ENCODE measurements at places on chromosomes 16 and 17. TPM values are rescaled to one million over a fixed set of nuclear protein-coding genes. Genes with fewer than 3 reads are reported as not detected.

Gene KCNAB3
- total RNA-seq: 19.9 TPM

Gene RNF112
- 1.2 TPM for total RNA-seq

Gene PNMT
- total RNA-seq: 0.84 TPM

Gene INCA1
- 0.86 TPM for total RNA-seq

Gene EMP2
- 23.4 TPM for total RNA-seq

Gene LRRC36
- total RNA-seq: not detected

Gene C17orf50
- total RNA-seq: 0.23 TPM

Gene NPIPB13
- 11.2 TPM for total RNA-seq

Gene ZPBP2
- not detected for total RNA-seq

Gene RRAD
- total RNA-seq: 0.54 TPM

Gene CHTF18
- total RNA-seq: 169 TPM

Gene HSD17B1
- total RNA-seq: 1.2 TPM

- DNase-seq: no peak
Observed at GRCh38 chr16:71931001-71931400, 35.7 kb downstream of the IST1 start.

- peak; percentile 2 for DNase-seq
Observed at GRCh38 chr16:83356266-83356665, 451.5 kb upstream of the HSBP1 start.

DNA sequence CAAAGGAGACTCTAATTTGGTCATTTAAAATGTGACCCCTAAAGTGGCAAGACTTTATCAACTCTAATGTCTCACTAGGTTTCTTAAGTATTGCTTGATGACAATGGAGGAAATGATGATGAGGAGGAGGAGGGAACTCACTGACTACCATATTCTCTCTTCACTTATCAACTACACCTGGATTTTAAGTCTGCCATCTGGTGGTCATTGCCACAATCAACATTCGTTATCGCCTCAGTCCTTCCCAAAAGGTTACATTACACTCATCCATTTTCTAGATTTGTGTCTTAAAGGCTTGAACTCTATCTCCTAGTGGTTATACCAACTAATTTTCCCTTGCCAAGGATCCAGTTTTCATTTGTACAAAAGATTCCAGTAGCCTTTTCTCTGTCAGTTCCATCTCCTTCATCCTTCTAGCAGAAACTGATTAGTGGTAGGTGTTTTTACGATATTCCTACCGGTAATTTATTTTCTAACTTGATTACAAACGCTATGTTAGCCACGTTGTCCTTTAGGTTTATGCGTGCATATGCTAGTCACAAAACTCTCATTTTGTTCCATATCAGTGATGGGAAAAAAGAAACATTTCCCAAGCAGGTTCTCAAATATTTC, 114.6 kb upstream of the NOG start:
- no peak for DNase-seq

- DNase-seq: no peak
Observed at GRCh38 chr17:76390003-76390421, 5.6 kb downstream of the SPHK1 start.

GRCh38 chr16:84111525-84111924, 5.2 kb downstream of the MBTPS1 start:
- no peak for DNase-seq

DNA sequence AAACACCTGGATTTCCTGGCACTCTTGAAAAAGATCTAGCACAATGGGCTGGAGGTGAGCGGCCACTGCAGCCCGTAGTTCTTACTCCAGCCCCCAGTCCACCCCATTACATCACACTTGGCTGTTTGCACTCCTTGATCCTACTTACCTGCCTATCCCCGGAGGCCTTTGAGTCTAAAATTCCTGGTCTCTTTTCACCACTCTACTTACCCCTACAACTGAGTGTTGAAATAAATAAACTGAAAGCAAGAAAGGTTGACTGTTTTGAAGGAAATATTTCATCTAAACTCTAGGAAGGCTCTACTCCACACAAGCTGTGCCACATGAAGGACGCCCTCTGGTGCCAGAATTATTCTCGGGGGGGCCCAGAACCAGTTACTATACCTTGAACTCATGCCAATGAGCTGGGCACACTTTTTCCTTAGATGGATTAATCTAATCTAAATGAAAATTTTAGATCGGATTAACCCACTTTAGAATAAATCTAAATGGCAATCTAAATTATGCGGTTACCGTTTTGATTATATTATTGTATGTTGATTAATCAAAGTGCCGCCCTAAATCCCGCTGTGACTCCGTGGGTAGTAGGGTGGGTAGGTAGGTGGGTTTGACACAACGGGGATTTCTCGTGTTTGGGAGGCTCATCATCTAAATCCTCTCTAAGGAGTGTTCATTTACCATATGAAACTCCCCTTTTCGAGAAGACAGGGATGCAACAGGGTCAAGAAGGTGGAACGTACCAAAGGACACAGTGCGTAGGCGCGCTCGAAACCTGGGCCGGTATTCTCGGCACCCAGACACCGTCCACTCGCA, 651 bp upstream of the EIF1 start:
- DNase-seq: no peak

DNA sequence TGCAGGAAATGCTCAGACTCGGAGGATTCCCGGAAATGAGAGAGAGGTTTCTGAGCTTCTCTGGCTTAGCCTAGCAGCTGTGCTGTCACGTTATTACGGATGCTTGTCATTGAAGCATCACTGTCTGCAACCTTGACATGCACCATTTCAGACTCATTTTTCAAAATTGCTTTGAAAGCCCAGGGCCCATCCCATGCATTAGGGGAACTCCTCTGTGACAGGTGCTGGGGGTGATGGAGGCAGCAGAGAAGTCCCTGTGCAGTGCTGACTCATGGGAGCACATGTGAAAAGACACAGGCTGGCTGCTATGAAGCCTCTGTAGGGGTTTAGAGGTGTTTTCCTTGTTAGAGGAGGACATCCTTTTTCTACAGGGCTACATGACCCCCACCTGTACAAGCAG, 214.0 kb upstream of the MPHOSPH6 start:
- DNase-seq: no peak

- DNase-seq: no peak
Observed at GRCh38 chr17:74380086-74380958, 13.0 kb downstream of the GPR142 start.

DNA sequence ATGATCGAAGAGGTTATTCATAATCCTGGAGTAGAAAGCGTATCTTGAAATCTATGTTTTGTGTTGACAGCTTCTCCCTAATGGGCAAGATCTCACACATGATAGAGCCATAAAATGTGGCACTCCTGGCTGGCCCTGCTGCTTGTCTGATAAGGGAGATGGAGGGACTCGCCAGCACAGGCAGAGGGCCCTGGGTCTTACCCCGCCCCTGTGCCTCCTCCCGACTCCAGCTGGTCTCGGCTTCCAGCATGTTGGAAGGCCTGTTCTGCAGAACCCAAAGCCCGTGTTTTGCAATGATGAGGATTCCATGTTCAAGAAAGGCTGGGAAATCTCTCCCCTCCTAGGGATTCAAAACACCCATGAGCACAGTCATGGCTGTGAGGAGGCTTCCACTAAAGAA, 106.7 kb upstream of the SDK2 start:
- DNase-seq: no peak

DNA sequence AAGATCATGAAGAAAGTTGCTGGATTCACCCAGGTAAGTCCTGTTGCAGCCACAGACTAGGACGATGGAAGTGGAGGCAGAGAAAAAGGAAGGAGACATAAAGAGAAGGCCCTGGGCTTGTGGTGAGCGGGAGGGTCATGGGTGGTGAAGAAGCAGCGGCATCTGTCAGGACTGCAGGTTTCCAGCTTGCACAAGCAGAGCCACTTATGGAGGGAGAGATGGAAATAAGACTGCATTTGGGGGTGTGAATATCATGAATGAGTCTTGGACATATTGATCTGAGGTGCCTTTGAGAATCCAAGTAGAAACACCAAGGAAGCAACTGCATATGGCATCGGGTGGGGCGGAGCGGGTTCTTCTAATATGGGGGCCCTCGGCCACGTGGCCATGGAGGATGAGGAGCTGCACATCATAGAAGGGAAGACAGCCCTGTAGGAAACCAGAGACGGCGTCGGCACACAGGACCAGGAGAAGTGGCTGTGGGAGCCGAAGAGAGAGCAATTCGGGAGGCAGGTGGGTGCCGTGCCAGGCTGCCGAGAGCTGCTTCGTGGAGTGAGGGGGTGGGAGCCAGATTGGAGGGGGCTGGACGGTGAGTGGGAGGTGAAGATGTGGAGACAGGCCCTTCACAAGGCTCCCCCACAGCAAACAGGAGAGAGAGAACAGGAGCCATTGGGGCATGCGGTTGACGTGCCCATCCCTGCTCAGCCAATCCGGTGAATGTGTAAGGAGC, 243.5 kb downstream of the GSG1L start:
- DNase-seq: no peak

GRCh38 chr16:63806794-63807506, 1314.9 kb downstream of the CDH11 start:
- no peak for DNase-seq

- no peak for DNase-seq
Observed at GRCh38 chr17:28180449-28180848, 138.0 kb downstream of the NLK start.

DNA sequence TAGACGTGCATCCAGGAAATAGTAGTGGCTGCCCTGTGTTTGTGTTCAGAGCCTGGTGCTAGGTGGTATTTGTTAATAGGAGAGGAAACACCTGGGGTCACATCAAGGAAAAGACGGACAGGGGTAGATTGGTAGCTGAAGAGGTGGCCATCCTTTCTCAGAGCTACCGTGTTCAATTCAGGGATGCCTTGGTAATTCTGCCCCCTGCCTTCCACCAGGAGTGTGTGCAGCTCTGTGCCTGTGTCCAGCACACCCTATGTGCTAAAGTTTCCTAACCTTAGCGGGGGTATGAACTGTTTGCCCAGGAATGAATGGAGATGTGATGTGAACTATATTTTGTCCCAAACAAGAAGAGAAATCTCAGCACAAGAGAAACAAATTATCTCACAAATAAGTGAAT, 174.1 kb upstream of the MPHOSPH6 start:
- no peak for DNase-seq

- DNase-seq: no peak
Observed at GRCh38 chr17:40243761-40244160, 24.7 kb downstream of the WIPF2 start.

GRCh38 chr16:2029350-2029749, 2.6 kb downstream of the NHERF2 start:
- no peak for DNase-seq

GRCh38 chr17:50295021-50295420, 20.8 kb downstream of the TMEM92 start:
- DNase-seq: no peak

- no peak for DNase-seq
Observed at GRCh38 chr16:24270721-24271442, 14.7 kb downstream of the CACNG3 start.

- no peak for DNase-seq
Observed at GRCh38 chr17:17051791-17052461, 9.7 kb downstream of the MPRIP start.

DNA sequence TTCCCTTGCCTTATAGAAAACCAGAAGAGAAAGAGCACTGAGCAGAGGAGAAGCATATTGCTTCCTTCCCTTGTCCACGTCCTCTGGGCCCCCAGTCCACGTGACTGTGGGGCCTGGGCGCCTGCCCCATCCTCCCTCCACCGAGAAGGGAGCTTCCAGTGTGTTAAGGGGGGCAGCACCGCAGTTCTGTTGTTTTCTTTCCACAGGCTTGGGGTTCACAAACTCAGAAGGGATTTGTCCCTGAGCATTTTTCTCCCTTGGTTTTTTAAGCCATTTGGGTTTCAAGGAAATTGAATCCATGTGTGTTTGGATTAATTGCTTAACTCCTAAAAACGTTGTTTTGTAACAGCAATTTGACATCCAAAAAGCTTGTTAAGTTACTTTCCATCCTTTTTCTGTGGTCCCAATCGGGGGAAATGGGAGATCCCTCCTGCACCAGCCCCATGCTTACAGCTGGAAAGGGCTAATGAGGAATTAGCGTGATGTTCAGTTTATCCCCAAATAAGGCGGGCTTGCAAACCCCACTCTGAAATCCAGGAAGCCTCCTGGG, 347.5 kb upstream of the TNRC6C start:
- DNase-seq: no peak

- DNase-seq: no peak
Observed at GRCh38 chr16:75086281-75086680, 30.3 kb downstream of the LDHD start.

- DNase-seq: no peak
Observed at GRCh38 chr17:41631025-41631897, 6.9 kb upstream of the KRT17 start.

DNA sequence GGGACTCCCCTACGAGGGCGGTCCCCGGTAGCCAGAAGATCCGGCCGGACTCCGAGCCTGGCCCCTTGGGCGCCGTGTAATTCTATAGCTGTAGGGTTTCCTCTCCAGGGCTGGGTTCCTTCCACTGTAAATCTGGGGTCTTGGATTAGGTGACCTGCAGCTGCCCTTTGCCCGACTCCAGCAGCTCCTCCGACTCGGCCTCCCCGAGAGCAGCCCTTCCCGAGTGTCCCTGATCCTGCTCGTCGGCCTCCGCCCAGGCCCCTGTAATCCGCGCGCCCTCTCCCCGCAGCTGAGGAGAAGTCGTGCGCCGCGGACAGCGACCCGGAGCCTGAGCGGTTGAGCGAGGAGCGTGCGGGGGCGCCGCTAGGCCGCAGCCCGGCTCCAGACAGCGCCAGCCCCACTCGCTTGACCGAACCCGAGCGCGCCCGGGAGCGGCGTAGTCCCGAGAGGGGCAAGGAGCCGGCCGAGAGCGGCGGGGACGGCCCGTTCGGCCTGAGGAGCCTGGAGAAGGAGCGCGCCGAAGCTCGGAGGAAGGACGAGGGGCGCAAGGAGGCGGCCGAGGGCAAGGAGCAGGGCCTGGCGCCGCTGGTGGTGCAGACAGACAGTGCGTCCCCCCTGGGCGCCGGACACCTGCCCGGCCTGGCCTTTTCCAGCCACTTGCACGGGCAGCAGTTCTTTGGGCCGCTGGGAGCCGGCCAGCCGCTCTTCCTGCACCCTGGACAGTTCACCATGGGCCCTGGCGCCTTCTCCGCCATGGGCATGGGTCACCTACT, 5.5 kb downstream of the TBX2 start:
- DNase-seq: no peak

- peak; percentile 10 for DNase-seq
Observed at GRCh38 chr17:9522074-9522473, 53.5 kb downstream of the STX8 start.

DNA sequence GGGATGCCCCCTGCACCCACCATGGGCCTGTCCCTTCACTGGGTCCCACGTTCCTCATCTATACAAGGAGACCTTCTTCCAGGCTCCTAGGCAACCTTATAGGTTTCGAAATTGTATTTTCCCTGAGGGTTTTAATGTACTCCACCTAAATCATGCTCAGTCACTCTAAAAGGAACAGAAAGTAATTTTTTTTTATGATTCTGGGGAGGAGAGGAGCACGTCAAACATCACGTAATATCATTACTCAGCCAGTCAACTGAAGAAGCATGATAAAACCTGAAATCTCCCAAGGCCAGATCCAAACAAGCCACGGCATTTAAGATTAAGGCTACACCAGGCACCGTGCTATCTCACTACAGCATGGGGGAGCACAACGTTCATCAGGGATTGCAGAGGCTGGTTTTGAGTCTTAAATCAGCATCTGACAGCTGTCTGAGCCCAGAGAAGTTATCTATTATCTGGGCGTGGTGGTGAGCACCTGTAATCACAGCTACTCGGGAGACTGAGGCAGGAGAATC, 3.9 kb upstream of the TMEM114 start:
- no peak for DNase-seq

GRCh38 chr17:42402117-42402516, 13.9 kb upstream of the STAT3 start:
- no peak for DNase-seq

Measured in neural crest cell (in vitro differentiated cells).